ENCODE measurements at places on chromosomes 5 and 9.

DNA sequence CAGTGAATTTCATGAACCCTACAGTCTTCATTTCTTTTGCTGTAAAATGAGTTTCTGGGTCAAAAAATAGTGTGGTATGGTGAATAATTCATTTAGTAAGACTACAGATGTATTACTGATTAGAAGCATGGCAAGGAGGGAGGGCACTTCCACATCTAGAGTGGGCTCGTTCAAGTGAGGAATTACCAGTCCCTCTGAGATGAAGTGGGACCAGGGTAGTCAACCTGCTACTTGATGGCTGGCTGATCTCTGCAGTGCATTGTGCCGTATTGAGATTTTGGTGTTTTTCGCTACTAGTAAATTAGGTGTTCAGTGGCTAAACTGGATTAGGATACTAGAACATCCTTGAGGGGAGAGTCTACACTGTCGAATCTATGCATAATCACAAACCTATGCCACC lies 10.8 kb downstream of the CDC37L1 start:
- DNase-seq = no peak

DNA sequence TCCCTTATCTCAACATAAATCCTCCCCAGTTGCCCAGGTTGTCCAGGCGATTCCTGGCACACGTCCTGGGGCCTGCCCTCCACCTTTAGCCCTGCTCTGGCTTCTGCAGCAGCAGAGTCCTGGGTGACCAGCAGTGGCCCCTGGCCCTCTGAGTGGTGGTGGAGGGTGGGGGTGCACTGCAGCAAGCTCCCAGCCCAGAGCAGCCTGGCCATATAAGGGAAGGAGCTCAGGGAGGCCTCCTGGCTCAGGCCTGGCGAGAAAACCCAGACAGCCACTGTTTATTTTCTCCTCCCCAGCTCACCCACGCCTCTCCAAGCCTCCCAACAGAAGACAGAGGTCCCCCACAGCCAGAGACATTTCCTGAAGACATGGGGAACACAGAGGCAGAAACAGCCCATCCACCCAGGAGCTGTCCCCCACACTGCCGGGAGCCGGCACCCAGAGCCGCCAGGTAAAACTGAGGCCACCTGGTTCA lies 44.7 kb upstream of the IL17B start:
- no peak for DNase-seq

GRCh38 chr5:10828241-10828640 lies 67.2 kb upstream of the DAP start:
- DNase-seq = no peak

GRCh38 chr5:178201221-178201926 lies 3.0 kb upstream of the HNRNPAB start:
- no peak for DNase-seq

- no peak for DNase-seq
Measured at GRCh38 chr5:153187503-153187902, 303.0 kb upstream of the GRIA1 start.

DNA sequence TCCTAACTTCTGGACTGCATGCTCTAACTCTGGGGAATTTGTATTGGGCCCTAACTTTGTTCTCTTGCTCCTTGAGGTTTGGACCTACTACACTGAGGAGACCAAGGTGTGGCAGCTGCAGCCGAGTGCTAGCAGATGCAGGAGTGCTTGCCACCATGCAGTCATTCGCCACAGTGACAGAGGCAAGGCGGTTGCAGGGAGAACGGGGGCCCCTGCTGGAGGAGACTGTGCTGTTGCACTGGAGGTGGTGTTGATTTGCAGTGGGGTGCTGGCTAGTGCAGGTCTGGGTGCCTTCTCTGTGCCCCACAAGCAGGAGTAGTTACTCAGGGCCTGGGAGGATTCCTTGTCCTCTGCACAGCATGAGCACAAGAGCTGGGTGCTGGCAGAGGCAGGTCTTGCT lies 22.4 kb upstream of the DIRAS2 start:
- DNase-seq = no peak

- DNase-seq = no peak
Measured at GRCh38 chr5:42840269-42840668, 28.6 kb upstream of the SELENOP start.

DNA sequence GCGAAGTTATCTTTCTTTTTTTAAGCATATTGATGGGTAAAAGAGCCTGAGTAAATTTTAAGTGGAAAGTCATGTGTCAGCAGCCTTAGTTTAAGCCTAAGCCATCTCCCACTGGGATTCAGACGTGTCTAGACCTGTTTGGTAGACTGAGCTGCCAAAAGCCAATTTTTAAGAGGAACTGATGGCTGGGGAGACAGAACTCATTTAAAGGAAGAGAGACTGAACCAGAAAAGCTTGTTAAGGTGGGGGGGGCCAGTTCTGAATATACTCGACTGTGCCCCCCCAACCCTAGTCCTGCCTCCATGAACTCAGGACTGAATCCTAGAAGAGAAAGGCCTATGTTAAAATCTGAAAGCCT lies 58.3 kb upstream of the PLPP1 start:
- DNase-seq = no peak

- DNase-seq = no peak
Measured at GRCh38 chr9:137455359-137455991, 3.7 kb downstream of the NSMF start.

Measured in CD4-positive, alpha-beta T cell treated with Interleukin-21 for 1 hour (primary cell).